ENCODE measurements at places on chromosomes 1 and 21.

DNA sequence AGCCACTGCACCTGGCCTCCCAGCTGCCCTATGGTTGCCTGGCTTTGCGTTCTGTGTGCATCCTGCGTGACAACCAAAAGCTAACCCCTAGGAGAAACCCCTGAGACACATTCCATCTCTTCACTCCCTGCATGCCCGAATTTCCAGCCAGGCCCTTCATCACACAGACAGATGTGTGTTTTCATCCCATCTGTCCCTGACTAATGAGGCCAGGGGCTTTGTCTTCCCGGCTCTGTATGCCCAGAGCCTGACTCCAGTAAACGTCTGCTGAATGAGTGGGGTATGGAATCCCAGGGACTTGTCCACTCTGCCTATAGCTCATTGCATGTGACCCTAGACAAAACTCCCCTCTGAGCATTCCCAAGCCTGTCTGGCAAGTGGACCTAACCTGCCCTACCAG, 9.6 kb downstream of the ESPN start:
- no peak for DNase-seq

- no peak for DNase-seq
These were observed 26.3 kb upstream of the NEK2 start for GRCh38 chr1:211701733-211702132.

DNA sequence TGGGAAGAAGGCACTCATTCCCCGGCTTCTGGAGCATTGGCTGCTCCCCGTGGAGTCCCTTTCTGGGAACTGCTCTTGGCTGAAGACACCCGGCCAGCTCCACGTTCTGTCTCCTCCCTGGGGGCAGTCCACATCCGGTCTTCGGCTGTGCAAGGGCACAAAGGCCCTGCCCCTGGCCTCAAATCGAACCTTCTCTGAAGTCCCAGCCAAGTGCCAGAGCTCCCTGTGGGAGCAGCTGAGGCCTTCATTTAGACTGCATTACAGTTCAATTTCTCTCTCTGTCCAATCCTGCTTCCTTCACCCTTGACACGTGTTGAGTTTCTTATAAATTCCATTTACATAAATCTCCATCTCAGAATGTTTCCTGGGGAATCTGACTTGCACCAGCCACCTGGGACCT, 132.9 kb upstream of the POU3F1 start:
- no peak for DNase-seq

- no peak for DNase-seq
These were observed 813.6 kb upstream of the ADGRL2 start for GRCh38 chr1:80987106-80987505.

- no peak for DNase-seq
These were observed 38.6 kb upstream of the TSPEAR start for GRCh38 chr21:44749759-44750674.

GRCh38 chr21:31921079-31921478, 48.3 kb downstream of the HUNK start:
- no peak for DNase-seq

- DNase-seq: no peak
These were observed 45.4 kb upstream of the POFUT2 start for GRCh38 chr21:45332981-45333582.

GRCh38 chr1:1206376-1206965, at the start of gene TNFRSF18:
TNFRSF18 (minus strand) TSS chr1:1206592; CDS start chr1:1206571, 21 bp downstream.
- DNase-seq: no peak

DNA sequence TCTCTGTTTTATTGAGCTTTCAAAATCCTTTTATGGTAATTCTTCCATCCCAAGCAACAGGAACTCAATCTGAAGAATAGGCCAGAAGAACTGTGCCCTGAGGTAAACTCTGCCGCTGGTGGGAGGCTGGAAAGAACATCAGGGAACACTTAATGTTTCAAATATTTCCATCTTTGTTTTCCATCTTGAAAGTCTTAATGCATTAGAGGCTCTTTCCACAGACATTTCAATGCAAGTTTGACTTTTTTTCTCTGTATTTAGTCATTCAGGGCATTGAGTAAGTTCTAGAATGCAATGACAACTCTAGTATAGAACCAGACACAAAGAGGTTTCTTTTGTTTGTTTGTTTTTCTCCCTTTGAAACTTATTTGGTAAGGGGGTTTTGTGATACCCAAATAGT, 61.5 kb downstream of the KIAA0040 start:
- no peak for DNase-seq

GRCh38 chr21:42565206-42565810, 51.7 kb downstream of the SLC37A1 start:
- DNase-seq: peak; percentile 43

- DNase-seq: no peak
These were observed 7.8 kb downstream of the TBX19 start for GRCh38 chr1:168288311-168289052.

DNA sequence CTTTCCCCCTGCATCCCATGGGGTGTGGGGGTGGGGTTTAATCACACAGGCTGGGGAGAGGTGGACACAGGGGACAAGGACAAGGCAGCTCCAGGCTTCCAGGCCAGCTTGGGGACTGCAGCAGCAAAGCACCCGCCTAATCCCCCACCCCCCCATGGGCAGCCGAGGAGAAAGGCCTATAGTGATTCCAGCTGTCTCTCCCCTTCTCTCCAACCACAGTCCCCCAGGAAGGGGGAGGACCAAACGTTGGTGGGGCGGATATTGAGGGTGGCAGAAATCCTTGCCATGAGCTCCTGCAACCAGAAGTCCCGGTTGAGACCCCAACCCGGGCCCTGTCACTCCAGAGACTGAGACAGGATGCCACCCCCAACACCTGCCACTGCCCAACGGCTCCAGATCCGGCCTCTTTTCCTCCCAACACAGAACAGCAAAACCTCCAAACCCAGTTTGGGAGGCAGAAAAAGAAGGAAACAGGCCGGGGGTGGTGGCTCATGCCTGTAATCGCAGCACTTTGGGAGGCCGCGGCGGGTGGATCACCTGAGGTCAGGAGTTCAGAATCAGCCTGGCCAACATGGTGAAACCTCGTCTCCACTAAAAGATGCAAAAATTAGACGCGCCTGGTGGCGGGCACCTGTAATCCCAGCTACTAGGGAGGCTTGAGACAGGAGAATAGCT, 1.7 kb downstream of the EPHA2 start:
- no peak for DNase-seq

DNA sequence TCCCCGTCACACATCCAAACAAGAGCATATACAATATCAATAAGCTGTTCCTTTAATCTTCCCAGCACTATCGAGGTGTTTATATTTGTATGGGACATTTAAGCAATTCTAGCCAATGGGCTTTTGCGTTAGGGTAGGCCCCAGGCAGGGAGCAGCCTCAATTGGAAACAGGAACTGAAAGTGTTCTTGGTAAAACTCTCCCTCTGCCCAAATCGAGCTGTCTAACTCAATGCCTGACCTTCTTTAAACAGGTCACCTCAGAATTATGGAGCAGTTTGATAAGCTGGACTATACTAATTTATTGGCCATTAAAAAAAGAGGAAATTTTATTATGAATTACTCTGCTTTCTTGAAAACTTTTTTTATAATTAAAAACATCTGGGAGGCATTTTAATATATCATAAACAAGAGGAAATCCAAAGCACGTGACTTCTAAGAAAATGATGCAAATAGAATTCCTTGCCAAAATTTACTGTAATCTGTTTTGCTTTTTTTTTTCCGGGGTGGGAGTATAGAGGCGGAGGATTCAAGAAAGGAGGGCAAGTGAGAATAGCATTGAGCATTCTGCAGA, 498.1 kb downstream of the LMO4 start:
- DNase-seq: peak; percentile 70

DNA sequence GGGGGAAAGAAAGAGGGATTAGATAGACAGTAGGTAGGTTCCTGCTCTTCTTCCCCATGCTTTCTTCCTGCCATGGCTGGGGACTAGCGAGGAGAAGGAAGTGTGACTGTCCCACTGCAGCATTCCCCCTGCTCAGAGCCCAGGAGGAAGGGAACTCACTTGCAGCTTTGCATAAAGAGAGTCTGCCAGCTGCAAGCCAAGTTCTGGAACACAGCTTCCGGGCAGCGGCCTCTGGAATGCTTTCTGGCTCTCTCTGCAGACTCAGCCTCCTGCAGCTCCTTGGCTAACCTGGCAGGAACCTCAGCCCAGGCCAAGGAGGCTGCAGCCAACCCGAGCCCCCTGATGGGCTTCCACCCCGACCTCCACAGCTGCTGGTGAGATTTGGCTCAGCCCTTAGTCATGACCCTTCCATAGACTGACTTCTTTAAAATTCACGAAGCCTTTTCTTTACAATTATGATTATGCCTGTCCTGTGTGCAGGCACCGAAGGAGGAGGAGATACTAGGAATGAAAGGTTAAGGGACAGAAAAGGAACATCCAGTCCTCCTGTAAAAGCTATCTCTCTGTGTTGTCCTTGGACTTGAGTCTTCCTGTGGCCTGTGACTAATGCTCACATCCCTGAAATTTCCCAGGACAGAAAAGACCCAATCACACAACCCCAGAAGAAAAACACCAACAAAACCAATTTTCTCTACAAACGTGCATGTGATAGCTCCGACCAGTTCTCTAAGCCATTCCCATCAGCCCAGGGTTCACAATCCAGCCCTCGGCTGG, 108.2 kb upstream of the OLIG2 start:
- DNase-seq: peak; percentile 48

GRCh38 chr1:179016706-179017382, 8.8 kb upstream of the FAM20B start:
- DNase-seq: peak; percentile 91

DNA sequence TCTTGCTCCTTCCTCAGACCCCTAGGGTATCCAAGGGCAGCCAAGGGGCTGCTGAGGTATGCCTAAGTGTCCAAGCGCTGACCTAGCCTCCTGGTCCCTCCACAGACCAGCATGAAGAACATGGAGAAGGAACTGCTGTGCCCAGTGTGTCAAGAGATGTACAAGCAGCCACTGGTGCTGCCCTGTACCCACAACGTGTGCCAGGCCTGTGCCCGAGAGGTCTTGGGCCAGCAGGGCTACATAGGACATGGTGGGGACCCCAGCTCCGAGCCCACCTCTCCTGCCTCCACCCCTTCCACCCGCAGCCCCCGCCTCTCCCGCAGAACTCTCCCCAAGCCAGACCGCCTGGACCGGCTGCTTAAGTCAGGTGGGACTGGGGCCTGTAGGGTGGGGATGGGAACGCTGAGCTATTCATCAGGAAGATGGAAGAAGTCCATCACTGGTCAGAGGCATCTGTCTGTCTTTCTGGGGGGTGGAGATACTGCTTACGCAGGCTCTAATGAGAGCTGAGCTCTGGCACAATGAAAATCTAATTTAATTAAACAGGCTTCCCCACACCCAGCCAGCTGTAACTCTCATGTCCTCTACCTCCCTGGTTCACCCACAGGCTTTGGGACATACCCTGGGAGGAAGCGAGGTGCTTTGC, 1.8 kb downstream of the TRIM46 start:
- DNase-seq: peak; percentile 62

DNA sequence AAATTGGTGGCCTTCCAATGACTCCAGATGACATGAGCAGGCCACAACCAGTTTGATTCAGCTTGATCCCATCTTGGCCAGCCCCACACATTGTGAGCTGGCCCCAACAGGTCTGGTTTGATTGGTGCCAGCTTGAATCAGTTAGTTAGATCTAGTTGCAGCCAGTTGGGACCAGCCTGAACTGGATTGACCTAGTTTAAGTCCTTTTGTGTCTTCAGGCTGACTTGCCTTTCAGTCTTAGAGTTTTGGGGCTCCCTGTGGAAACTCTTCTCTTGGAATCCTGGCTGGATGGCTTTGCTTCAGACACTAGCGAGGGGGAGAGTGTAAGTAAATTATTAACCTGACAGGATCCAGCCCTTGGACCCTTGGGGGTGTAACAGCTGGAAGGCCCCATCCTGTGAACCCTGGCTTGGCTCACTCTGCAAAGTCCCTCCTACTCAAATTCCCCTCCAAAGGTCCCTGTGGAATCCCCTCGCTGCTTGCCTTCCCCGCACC, 36.2 kb upstream of the POU3F1 start:
- DNase-seq: no peak

- no peak for DNase-seq
These were observed 351.6 kb upstream of the NCAM2 start for GRCh38 chr21:20646431-20647165.

GRCh38 chr1:81377406-81377805, 423.3 kb upstream of the ADGRL2 start:
- no peak for DNase-seq

- no peak for DNase-seq
These were observed 6.3 kb upstream of the VPS26C start for GRCh38 chr21:37273440-37273839.

GRCh38 chr1:43292216-43292615, 6.8 kb upstream of the C1orf210 start:
- DNase-seq: no peak

- no peak for DNase-seq
These were observed 56.4 kb upstream of the SAMSN1 start for GRCh38 chr21:14602382-14602958.

GRCh38 chr1:33402206-33402605, 28.7 kb downstream of the PHC2 start:
- DNase-seq: no peak

DNA sequence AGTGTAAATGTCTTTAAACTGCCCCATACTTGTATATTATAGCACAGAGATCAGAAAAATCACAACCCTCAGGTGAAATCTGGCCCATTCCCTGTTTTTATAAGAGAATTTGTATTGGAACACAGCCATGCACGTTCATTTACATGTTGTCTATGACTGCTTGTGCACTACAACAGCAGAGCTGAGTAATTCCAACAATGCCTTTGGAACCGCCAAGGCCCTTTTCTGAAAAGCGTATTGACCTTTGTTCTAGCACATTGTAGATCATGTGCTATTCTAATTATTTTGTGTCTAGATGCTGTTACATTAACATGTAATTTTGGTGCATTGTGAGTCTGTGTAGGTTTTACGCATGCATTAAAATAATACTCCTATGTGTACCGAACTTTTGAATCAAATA, 339.6 kb downstream of the CHRM3 start:
- no peak for DNase-seq

DNA sequence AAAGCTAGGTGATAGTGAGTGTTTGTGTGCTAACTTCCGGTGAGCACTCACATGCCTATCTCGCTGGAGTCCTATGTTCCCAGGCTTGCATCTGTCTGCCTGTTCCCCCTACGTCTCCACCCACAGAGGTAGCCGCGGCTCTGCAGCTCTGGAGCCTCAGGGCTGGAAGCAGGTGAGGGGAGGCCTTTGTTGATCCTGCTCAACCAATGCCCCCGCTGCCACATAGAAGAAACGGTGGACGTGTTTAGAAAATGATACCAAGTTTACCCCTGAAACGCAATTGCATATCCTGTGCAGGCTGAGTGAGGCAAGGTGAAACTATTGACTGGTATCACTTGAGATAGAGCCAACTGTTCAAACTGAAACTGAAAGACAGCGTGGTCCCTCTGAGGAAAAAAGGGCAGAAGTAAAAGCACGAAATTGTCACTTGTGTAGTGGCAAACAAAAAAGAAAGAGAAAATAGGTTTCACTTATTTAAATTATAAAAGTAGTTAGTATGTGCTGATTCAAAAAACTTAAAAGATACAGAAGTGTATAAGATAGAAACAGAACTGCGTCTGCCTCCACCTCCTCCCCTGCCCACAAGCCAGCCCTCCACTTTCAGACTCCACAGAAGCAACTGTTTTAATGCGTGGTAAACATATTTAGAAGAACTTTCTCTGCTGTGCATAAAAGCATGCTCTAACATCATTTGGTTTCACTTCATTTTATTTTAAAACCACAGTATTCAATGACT, 38.6 kb upstream of the ETS2 start:
- DNase-seq: no peak
